ENCODE measurements at places on chromosomes 11 and 22.
A peak's percentile ranks its signal among the peaks of the same experiment; 100 is the strongest.

- no peak for DNase-seq
Measured at GRCh38 chr22:20128619-20128901, 3.0 kb upstream of the ZDHHC8 start.

GRCh38 chr11:68666849-68667248, 17.5 kb upstream of the GAL start:
- DNase-seq: peak; percentile 60

DNA sequence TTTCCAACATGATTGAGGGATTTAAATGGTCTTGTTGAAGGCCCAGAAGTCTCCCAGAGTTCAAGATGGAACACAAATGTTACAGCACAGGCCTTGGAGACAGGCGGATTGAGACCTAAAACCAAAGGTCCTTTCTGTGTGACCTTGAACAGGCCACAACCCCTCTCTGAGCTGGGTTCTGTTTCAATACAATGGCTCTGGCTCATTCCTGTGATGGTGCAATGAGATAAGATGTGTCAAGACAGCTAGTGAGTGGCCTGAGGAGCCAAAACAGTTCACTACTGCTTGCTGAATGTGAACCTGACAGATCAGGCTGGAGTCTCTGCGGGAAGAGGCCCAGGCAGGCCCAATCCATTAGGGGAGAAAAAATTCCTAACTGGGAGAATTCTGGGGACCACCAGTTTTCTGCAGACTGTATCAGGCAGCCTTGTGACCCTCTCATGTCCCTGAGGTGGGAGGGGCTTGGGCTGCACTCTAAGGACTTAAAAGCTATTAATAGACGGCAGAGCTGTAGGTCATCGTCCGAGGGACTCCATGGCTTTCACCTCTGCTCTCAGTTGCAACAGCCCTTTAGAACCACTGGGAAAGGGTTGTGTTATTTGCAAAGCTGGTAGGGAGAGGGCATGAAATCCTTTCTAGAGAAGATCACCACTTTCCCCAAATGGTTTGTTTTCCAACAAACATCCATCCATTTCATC, 126.1 kb upstream of the TEAD1 start:
- DNase-seq: no peak

DNA sequence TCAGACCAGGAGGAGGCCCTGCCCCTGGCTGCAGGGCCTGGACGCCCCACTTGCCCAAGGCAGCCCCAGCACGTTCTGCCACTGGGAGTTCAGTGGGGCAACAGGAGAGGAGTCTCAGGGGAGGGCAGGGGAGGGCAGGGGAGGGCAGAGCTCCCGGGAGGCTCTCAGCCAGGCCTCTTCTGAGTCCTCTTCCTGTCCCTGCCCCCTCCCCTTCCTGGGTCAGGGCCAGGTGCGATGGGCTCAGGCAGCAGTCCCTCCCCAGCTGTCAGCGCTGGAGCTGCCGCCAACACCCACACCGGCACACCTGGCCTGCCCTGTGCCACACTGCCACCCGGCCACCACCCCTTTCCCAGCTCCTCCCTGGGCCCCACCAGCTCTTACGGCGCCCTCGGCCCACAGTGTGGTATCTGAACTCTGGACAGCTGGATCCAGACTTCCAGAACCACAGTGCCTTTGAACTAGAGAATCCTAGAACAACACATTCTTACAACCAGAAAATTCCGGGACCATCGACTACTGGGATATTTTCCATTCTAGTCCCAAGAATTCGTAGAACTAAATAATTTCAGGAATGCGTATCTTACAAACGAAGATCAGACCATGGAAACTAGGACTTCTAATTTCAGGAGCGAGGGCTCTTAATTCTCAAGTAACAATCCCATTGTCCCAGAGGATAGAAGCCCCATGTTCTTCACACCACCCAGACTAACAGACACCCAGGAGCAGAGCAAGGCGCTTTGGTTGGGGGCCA, 21.8 kb downstream of the RPL3 start:
- no peak for DNase-seq

GRCh38 chr22:49887702-49888101, 30.5 kb downstream of the ALG12 start:
- DNase-seq: no peak

DNA sequence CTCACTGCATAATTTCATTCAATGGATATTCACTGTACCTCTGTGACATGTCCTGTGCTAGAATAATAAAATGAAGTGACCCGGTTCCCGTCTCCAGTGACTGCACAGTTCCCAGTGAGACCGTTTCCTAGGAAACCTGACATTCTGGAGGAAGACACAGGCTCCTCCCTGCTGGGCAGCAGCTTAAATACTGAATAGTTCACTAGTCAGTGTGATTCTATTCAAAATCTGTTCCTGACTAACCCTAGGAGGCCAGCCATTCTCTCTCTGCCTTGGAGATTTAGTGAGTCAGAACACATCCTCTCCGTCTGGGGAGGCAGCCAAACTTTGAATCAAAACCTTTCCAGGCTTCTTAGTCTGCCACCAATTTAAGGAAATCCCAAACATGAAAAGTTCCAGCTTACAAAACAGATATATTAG, 11.3 kb downstream of the TRIM66 start:
- no peak for DNase-seq

DNA sequence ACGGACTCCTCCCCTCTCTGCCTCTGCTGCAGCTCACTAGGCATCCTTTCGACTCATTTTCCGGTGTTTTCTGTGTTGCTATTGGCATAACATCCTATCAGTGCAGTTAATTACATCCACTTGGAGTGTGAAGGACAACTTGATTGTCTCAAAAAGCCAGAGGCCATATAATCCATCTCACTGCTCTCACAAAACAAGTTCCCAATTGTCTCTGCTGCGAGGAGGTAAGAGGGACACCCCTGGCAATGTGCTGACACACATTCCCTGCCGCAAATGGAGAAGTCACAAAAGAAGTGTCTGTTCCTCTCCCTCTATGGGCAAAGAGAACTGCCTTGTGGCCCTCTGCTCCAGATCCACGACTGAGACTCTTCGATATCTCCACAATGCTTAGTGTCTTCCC, 618.4 kb downstream of the OPCML start:
- no peak for DNase-seq

All from GM13976 (cell line).